ENCODE measurements at places on chromosomes 16 and 17.

DNA sequence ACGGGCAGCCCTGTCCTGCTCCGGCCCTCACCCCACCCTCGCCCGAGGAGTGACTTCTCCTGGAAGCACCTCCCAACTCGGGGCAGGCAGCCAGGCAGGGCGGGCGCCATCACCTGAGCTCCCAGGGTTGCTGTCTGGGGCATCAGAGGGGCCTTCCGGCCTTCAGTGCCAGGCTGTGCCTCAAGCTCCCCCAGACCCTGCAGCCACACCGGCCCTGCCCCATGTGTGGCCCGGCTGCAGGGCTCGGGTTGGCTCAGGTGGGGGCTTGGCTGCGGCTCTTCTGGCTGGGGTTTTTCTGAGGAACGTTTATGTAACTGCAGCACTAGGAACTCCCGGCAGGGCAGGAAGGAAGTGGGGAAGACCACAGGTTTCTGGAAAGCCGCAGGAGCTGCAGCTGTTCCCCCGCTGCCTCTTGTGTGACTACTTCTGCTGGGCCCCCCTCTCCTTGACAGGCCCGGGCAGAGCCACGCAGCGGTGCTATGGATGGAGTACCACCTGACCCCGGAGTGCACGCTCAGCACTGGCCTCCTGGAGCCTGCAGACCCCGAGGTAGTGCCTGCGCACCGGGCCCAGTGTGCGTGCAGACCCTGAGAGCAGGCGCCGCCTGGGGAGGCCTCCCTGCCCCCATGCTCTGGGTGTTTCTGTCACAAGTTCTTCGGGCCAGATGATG is 45.6 kb downstream of the PRMT7 start:
- DNase-seq = peak; percentile 70

GRCh38 chr16:66536525-66536924 is 13.4 kb downstream of the TK2 start:
- DNase-seq = no peak

DNA sequence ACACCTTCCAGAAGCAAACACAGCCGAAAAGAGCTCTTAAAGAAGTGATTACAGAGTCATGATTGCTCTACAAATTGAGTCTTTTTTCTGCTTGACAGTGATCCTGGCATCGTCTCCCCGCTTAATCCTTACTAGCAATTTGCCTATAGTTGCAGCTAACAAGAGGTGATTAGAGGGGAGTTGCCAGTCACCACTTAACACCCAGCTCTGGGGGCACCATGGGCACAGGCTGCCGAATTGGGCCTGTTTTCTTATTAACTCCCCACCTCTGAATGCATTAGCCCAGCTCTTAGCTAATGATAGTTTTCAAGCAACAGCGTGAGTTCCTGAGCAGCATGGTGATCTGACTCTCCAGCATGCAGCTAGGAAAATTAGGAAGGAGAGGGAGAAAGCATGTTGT is 93.5 kb downstream of the RBFOX1 start:
- DNase-seq = no peak

GRCh38 chr16:49932946-49933345 is 77.0 kb upstream of the ZNF423 start:
- DNase-seq = no peak

DNA sequence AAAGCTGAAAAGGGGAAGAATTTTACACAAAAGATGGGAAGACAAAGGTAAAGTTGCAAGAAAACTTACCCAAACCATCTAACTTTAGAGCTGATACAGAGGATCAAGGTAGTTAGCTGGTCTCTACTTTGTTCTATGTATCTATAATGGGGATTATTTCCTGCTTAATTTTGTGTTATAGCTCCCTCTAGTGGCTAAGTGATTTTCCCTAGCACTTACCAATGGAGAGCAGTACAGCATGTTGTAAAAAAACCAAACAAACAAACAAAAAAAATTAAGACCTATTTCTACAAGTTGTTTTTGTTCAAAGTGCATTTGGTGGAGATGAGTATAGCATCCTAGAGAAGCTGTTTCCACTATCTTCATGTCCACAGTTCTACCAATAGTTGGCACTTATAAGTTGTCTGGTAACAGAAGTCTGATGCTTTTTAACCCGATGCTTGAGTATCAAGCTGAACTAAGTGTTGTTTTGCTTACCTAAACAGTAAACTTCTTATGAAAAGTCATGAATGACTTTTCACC is 7.5 kb downstream of the SRSF1 start:
- DNase-seq = peak; percentile 83

- no peak for DNase-seq
Measured at GRCh38 chr17:73307130-73307529, 4.7 kb downstream of the CDC42EP4 start.

DNA sequence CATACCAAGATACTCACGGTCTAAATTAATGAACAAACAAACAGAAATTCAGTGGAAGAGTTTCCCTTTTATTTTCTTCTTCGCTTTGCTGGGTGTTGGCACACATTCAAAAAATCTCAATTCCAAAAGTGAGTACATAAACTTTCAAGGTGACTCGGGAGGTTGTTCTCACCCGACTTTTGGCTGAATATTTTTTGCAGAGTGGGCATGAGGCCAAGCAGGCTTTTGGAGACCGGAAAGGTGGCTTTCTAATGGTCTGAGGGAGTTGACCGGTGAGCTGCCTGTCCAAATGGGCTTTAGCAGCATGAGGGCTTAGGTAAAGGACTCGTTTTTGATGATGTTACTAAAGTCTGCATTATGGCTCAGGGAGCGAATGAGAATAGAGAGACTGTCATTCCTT is 318.7 kb downstream of the CPPED1 start:
- DNase-seq = no peak

DNA sequence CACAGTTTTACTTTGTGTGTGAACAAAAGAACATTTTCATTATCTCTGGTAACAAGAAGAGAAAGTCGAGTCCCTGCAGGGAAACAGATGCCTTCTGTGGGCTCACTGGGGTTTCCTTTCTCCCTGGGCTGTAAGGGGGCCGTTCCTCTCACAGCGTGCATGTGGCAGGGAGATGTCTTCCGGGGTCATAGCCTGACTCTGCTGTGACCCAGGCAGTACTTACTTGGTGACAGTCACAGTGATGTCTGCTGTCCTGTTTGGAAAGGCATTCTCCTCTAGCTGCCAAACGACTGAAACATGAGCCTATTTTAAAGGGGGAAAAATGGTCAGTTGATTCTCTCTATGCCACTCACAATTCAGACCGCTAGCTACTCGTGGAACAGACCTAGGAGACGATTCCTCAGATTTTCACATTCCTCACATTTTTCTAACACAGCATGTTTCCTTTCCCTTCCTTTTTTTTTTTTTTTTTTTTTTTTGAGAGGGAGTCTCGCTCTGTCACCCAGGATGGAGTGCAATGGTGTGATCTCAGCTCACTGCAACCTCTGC is 7.3 kb downstream of the HASPIN start:
- DNase-seq = no peak

GRCh38 chr16:28098959-28099945 is 35.7 kb upstream of the GSG1L start:
- DNase-seq = no peak

DNA sequence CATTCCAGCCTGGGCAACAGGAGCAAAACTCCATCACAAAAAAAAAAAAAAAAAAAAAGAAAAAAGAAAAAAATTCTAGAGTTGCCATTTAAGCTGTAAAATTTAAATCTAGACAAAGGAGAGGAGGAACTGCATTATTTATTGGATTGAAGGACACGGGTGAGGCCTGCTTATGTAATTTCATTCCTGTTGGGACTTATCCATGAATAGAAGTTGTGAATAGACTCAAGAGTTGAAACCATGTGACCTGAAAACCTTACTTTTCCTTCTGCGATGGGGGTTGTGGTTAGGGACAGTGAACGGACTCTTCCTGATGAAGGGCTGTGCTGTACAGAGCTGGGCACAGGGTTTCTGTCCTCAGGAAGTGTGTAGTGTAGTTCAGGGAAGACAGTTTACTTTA is 22.5 kb downstream of the BANP start:
- no peak for DNase-seq

DNA sequence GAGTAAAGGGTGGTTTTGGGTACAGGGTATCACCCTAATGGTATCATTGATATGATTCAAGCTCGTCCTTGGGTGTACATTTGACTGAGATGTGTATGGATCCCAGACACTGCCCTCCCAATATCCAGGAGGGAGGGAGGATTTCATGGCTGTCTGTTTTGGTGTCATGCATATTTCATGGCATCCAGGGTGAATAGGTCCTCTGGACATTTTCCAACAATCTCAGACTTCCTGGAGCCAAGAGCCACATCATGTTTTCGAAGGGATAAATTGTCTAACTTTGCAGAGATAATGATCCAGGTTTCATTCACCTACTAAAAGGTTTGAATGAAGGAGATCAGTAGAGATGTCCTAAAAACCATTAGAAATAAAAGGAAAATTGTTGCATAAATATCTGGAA is 431.9 kb downstream of the SHISA9 start:
- DNase-seq = no peak

DNA sequence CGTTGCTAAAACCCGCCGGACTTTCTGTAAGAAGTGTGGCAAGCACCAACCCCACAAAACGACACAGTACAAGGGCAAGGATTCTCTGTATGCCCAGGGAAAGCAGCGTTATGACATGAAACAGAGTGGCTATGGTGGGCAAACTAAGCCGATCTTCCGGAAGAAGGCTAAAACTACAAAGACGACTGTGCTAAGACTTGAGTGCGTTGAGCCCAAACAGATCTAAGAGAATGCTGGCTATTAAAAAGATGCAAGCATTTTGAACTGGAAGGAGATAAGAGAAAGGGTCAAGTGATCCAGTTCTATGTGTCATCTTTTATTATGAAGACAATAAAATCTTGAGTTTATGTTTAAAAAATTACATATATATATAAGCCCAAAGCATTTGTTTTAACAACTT is 20.3 kb downstream of the HELZ start:
- no peak for DNase-seq

Data from CD4-positive, alpha-beta T cell treated with Interleukin-12 subunit alpha and Interleukin-12 subunit beta, for 1 hour (primary cell).